ENCODE measurements at places on chromosomes 5 and 9.

- no peak for DNase-seq
These were observed 118.7 kb downstream of the GAS1 start for GRCh38 chr9:86828631-86829030.

- no peak for DNase-seq
These were observed 161.2 kb downstream of the ZNF462 start for GRCh38 chr9:107024193-107024592.

- no peak for DNase-seq
These were observed 127.0 kb upstream of the VLDLR start for GRCh38 chr9:2494562-2494961.

- no peak for DNase-seq
These were observed 259.8 kb downstream of the NSG2 start for GRCh38 chr5:174305241-174305681.

- DNase-seq = no peak
These were observed 173.9 kb downstream of the GNAQ start for GRCh38 chr9:77857513-77858259.

Measured in memory B cell (primary cell).